Activated naive CD4-positive, alpha-beta T cell treated with anti-CD3 and anti-CD28 coated beads for 36 hours (primary cell): ENCODE measurements at places on chromosomes 7 and 10. TPM values are rescaled to one million over a fixed set of nuclear protein-coding genes. Genes with fewer than 3 reads are reported as not detected.

PRPS1L1 gene
- total RNA-seq: not detected

FAM25A gene
- total RNA-seq: not detected

DOCK1 gene
- total RNA-seq: 0.72 TPM

TAC1 gene
- total RNA-seq: not detected

KCNK18 gene
- total RNA-seq: not detected

- DNase-seq: no peak
- H3K4me3 ChIP-seq: no peak overlapping the region
- H3K36me3 ChIP-seq: no peaks in the 10 kb centered on the region
Measured at GRCh38 chr10:19828278-19829049, 12.2 kb downstream of the PLXDC2 start.

DNA sequence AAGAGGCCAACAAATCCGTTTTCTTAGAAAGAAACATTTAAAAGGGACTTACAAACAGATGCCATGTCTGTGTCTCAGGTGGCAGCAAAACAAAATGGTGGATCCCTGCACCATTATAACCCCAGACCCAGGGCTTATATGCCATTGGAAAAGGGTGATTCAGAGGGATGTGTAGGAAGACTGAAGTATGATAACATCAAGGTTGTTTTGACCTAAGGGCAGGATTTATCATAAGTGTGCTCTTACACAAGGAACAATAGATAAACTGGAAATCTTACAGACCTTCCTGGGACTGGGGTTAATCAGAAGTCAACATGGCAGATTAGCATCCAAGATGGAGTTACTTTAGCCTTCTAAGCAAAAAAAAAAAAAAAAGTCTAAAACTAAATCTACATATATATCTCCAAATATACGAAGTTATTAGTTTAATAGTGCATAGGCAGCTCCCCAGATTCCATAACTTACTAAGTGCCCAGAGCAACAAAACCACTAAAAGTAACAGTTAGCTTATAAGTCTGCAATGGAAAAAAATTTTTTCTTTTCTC lies 34.3 kb upstream of the WNT16 start:
- H3K36me3 ChIP-seq: no peaks in the 10 kb centered on the region
- DNase-seq: no peak
- no peak overlapping the region for H3K27ac ChIP-seq
- peaks cover 24% of the 10 kb centered on the region for H3K27me3 ChIP-seq

DNA sequence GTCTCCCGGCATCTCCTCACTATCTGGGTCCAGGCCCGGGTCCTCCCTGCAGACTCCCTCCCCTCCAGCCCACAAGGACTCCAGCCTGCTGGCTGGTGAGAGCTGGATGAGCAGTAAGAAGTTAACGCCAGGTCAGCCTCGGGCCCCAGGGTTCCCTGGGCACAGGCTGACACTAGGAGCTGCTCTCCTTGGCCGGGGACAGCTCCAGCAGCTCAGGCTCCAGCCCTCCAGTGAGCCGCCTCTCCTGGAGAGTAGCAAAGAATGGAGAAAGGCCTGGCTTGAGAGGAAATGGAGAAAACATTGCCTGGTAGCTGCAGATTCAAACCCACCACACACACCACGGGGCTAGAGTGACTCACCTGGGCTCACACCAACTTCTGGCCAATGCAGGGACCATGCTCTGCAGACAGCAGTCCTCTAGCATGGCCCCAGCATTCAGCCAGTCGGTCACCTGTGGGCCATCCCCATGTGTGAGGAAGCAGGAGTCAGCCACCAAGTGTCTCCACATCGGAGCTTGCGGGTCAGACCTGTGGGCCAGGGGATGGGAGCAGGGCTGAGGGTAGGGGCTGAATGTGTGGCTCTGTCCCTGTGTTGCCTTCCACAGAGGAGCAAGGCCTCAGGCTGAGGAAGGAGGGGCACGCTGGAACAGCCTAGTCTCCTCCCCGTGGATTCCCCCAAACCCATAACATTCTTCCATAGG lies 6.5 kb downstream of the SAP25 start:
- H3K4me1 ChIP-seq: peaks cover 25% of the 10 kb centered on the region
- H3K27me3 ChIP-seq: no peaks in the 10 kb centered on the region
- H3K27ac ChIP-seq: no peak overlapping the region
- no peak for DNase-seq

GRCh38 chr7:25208525-25209221 lies 19.6 kb downstream of the NPVF start:
- no peak for DNase-seq
- H3K27ac ChIP-seq: no peak overlapping the region
- H3K4me1 ChIP-seq: no peaks in the 10 kb centered on the region
- H3K4me3 ChIP-seq: no peak overlapping the region
- H3K36me3 ChIP-seq: no peaks in the 10 kb centered on the region

DNA sequence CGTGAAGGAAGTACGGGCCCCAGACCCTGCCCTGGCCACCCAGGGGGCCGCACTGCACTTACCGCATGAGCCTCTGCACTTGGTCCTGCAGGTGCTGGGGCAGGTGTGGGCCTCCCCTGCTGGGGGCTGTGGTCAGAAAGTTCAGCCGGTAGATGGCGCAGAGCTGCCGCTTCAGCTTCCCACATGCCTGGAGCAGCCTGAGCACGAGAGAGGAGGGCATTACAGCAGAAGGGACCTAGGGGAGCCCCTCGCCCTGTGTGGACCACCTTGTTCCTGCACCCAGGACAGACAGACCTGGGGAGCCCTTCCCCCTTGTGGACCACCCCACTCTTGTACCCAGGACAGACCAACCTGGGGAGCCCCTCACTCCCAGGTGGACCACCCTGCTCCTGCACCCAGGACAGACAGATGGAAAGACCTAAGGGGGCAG lies 8.7 kb upstream of the PYROXD2 start:
- no peaks in the 10 kb centered on the region for H3K4me1 ChIP-seq
- no peak for DNase-seq
- H3K4me3 ChIP-seq: no peak overlapping the region
- H3K27me3 ChIP-seq: no peaks in the 10 kb centered on the region

DNA sequence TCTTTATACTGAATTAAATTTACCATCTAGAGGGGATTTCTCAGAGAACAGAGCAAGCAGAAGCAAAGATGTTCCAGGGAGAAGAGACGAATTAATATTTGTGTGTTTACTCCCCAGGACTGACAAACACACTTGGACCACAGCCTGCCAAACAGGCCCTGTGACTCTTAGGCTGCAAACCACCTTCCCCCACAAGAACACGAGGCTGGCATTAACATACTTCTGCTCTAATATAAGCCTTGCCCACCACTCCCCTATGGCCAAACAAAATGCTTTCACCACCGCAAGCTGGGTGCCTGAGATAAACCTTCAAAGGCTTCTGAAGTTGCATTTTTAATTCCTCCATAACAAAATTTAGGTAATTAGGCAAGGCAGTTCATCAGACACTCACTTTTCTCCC lies 88.4 kb downstream of the FGFR2 start:
- H3K4me3 ChIP-seq: no peak overlapping the region
- H3K36me3 ChIP-seq: no peaks in the 10 kb centered on the region
- no peak for DNase-seq
- peaks cover 2% of the 10 kb centered on the region for H3K27me3 ChIP-seq
- no peak overlapping the region for H3K27ac ChIP-seq

- DNase-seq: no peak
- peaks cover 62% of the 10 kb centered on the region for H3K4me1 ChIP-seq
- no peaks in the 10 kb centered on the region for H3K36me3 ChIP-seq
- no peak overlapping the region for H3K4me3 ChIP-seq
- H3K27ac ChIP-seq: no peak overlapping the region
Measured at GRCh38 chr10:7488418-7488829, 77.6 kb upstream of the SFMBT2 start.

DNA sequence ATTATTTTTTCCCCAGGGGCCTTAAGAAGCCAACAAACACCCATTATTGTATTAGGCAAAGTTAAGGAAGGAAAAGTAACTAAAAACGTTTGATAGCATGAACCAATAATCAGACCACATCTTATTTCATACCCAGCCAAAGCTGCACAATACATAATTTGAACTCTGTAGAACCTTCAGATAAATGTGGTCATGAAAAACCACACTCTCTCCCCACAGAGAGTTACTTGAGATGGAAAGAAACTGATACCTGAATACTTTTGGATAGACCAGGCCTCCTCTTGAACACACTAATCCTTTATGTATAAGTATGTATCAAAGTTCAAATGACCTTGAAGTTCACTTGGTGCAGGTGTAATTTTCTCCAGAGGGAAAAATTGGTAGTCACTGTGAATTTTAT lies 146.6 kb upstream of the FAM13C start:
- no peak overlapping the region for H3K27ac ChIP-seq
- H3K27me3 ChIP-seq: no peaks in the 10 kb centered on the region
- H3K4me3 ChIP-seq: no peak overlapping the region
- no peak for DNase-seq
- no peaks in the 10 kb centered on the region for H3K4me1 ChIP-seq

GRCh38 chr7:116940689-116941370 lies 12.5 kb upstream of the ST7 start:
- no peaks in the 10 kb centered on the region for H3K36me3 ChIP-seq
- H3K4me3 ChIP-seq: no peak overlapping the region
- no peak for DNase-seq
- H3K27ac ChIP-seq: no peak overlapping the region
- H3K27me3 ChIP-seq: peaks cover 2% of the 10 kb centered on the region

DNA sequence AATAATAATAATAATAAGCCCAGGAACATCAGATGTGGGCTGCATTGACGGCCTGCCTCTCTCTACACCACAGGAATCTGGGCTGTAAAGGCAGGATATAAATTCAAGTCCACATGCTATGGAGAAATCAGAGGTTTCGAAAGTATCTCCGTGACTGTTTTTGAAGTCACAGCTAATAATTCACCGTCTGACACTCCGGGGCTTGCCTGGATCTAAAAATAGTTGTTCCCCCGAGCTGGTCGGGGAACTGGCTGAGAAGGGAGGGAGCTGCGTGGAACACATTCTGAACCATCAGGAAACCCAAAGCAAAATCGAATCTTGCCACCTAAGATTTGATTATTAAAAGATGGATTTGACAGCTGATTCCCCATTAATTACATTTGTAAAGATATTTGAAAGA lies 35.4 kb downstream of the KLF6 start:
- no peak overlapping the region for H3K27ac ChIP-seq
- no peaks in the 10 kb centered on the region for H3K36me3 ChIP-seq
- no peak overlapping the region for H3K4me3 ChIP-seq
- no peaks in the 10 kb centered on the region for H3K27me3 ChIP-seq

DNA sequence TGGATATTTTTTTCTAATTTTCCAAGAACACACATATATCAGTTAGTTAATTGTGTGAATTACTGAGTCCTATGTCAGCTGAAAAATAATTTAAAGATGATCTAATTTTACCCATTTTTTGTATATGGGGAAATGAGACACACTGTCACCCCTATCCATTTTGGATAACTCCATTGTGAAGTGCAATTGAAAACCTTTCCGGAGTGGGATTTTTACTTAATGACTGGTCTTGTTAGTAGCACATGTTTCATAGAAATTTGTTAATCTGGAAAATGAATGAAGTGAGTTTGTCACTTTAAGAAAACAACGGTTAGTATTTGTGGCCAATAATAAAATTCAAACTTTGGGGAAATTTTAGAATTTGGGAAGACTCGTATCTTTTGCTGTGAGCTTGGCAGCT lies 2.0 kb downstream of the GARS1 start:
- H3K36me3 ChIP-seq: peaks cover 65% of the 10 kb centered on the region
- peak overlapping the region; percentile 96 for H3K4me3 ChIP-seq
- no peak for DNase-seq
- H3K27ac ChIP-seq: peak overlapping the region; percentile 41
- H3K4me1 ChIP-seq: peaks cover 46% of the 10 kb centered on the region

- H3K4me3 ChIP-seq: no peak overlapping the region
- no peak for DNase-seq
- H3K4me1 ChIP-seq: no peaks in the 10 kb centered on the region
- no peaks in the 10 kb centered on the region for H3K27me3 ChIP-seq
Measured at GRCh38 chr10:76675561-76675950, 962.1 kb downstream of the KCNMA1 start.

DNA sequence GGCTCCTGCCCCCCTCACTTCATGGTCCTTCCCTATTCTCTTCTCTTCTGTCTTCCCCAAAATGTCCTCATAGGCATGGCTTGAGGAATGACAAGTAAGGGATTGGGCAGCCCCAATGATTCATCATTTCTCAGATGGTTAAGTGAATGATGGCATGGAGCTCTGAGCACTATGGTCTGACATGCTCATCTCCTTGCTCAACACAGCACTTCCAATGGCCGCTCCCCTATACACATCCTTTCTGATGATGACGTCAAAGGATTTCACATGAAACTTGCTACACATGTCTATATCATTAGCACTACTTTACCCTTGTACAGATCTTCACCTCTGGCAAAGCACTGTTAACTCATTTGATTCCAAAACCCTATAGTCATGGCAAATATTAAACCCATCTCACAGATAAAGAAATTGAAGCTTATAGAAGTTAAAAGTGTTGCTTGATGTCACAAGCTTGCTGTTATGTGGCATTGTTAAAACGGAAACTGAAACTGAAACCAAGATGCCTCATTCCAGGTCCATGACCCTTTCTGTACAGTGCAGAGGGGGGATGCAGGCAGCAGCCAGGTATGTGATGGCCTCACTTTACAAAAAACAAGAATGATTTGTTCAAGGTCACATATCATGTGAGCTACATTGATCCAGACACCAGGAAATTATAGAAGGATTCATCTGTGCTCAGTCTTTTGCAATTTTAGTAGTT lies 90.0 kb upstream of the PLXNA4 start:
- peak; percentile 22 for DNase-seq
- peak overlapping the region; percentile 25 for H3K27ac ChIP-seq
- H3K4me1 ChIP-seq: peaks cover 10% of the 10 kb centered on the region
- H3K4me3 ChIP-seq: no peak overlapping the region
- H3K27me3 ChIP-seq: no peaks in the 10 kb centered on the region

DNA sequence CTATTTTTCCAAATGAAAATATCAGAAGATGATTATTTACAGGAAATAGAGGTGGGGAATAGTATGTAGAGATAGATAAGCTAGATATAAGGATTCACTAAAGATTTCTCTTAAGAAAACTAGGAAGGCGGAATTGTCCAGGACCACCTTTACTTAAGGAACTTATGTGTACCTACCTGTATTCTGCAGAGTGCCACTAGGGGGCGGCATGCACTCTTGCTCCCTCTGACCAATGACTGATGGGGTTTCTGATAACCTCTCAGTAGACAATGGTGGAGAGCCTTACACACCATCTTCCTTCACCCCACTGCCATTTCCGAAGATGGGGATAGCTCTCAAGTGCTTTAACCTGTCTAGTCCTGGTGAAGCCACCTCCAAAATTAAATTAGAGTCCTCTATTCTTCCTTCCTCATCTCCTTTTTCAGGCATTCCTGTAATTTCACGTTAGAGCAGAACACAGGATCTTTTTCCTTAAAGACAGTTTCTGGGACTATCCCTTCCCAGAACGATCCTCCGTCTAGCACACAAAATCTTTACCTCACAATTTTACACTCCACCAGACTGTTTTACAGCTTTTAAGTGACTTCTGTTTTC lies 453.1 kb downstream of the SORCS1 start:
- H3K27me3 ChIP-seq: peaks cover 2% of the 10 kb centered on the region
- H3K4me1 ChIP-seq: no peaks in the 10 kb centered on the region
- DNase-seq: peak; percentile 66
- no peak overlapping the region for H3K4me3 ChIP-seq
- no peaks in the 10 kb centered on the region for H3K36me3 ChIP-seq
- no peak overlapping the region for H3K27ac ChIP-seq
